ENCODE measurements at places on chromosomes 5 and 9. TPM values are rescaled to one million over a fixed set of nuclear protein-coding genes. Genes with fewer than 3 reads are reported as not detected.

Gene ZNF300
- total RNA-seq: 2.8 TPM

Gene SLC25A2
- 0.21 TPM for total RNA-seq

Gene IRX1
- not detected for total RNA-seq

DNA sequence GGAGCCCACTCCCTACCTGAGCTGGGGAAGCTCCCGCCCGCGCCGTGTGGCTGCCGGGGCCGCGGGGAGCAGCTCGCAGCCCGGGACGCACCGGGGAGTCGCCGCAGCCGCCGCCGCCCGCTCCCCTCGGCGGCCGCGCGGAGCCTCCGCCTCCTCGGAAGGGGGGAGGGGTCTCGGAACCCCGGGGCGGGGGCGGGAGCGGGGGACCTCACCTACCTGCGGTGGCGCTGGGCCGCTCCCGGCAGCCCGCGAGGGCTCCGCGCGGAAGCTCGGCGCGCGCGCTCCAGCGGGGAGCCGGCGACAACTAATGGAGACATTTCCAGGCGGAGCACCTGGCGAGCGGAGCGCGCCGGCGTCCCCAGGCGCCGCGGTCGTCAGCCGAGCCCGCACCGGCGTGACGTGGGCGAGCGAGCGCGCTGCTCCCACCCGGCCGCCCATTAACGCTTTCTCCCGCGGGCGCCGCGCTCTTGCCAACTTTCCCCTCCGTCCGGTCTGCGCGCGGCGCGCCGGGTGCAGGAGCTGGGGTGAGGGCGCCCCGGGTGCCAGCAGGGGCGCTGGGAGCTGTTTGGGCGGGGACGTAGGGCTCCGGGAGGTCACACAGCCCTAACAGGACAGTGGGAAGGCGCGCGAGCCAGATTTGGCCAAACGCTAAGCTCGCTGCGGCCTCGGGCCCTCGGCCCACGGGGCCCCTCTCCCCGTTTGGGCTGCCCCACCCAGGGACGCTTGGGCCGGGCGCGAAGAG is 4.3 kb upstream of the IRX4 start:
- DNase-seq: no peak

- no peak for DNase-seq
Observed at GRCh38 chr9:116877072-116877471, 190.0 kb downstream of the TRIM32 start.

DNA sequence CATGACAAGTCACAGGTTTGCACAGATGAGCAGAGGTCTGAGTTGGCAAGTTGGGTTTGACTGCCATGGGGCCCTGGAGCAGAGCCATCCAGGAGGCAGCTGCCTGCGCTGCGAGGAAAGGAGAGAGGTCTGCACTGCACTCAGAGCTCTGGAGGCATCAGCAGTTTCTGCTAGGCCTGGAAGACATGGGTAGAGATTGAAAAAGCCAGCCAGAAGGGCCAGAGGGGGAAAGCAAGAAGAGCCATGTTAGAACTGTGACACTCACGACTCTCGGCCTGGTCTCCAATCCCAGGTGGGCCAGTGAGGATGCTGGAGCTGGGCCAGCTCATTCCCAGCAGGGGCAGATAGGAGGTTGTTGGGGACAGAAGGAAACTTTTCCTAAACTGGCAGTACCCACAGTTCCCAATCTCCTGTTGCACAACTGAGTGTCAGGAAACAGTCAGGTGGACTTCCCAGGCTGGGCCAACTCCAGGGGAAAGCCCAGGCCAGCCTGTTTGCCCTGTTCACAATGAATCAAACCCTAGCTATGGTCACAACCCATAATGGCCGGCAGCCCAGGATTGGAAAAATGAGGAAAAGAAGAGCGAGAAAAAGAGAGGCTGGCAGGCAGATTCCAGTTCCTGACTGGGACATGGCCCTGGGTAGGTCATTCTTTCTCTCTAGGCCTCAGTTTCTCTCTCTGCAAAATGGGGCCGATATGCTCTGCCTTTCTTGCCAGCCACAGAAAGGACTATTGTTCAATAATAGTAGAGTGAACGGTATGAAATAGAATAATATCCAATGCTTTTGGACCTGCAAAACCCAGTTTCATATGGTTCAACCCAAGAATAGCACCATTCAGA is 7.8 kb upstream of the ORM1 start:
- no peak for DNase-seq

DNA sequence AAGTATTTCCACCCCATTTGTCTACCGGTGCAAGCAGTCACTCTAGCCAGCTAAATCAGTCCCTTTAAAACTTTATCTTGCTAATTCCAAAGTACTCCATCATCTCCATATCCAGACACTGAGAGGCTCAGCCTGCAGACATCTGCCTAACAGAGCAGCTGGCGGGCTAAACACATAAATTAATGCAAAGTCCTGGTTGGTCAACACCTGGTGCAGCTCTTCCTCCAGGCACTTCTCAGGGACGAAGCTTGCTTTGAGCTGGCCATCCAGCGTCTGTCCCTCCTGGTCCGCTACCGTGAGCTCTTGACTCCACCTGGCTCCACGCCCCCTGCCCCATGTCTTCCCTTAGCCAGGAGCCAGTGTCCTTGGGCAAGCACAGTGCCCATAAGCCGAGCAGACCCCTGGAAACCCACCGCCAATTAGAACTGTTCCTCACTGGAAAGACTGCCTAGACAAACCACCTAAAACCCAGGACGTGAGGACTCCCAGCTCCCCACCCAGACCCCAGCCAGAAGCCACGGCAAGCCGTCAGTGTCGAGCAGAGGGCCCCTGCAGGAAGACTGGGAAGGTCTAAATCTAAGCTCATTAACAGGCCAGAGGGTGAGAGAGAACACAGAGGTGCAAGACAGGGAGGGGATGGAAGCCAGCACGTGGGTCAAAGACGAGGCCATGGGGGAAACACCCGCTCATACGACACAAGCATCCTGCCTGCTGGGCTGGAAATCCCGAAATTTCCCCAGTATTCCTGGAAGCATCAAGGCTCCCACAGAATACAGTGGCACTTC is 120.0 kb downstream of the COL23A1 start:
- no peak for DNase-seq

- no peak for DNase-seq
Observed at GRCh38 chr9:97845130-97845529, 7.9 kb upstream of the FOXE1 start.

DNA sequence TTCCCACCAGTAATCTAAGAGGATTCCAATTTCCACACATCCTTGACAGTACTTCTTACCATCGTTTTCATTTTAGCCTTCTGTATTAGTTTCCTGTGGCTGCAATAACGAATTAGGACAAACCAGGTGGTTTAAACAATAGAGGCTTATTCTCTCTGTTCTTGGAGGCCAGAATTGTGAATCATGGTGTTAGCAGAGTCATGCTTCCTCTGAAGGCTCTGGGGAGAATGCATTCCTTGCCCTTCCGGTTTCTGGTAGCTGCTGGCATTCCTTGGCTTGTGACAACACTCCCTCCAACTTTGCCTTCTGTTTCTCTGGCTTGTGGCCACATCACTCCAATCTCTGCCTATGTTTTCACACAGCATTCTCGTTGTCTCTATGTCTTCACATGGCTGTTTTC is 23.5 kb downstream of the RIGI start:
- no peak for DNase-seq

GRCh38 chr5:55568654-55569512 is 34.1 kb upstream of the PLPP1 start:
- DNase-seq: no peak

DNA sequence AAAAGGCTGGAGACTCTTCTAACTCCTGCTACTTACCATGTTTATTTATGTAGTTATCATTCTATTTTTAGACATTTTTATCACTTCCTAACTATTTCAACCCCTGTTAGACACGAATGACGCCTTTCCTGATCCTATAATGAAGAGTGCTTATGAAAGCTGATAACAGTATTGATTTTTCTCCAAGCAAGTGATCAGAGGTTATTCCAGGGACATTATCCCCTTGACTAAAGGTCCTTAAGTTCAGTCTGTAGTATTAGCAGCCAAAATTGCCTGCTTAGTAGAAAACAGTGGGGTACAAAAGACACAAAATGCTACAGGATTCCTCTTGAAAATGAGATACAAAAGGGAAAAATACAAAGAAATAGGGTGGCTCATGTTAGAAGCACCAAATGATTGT is 235.6 kb downstream of the DNAH5 start:
- no peak for DNase-seq

GRCh38 chr5:90056911-90057705 is 352.4 kb downstream of the CETN3 start:
- DNase-seq: no peak

DNA sequence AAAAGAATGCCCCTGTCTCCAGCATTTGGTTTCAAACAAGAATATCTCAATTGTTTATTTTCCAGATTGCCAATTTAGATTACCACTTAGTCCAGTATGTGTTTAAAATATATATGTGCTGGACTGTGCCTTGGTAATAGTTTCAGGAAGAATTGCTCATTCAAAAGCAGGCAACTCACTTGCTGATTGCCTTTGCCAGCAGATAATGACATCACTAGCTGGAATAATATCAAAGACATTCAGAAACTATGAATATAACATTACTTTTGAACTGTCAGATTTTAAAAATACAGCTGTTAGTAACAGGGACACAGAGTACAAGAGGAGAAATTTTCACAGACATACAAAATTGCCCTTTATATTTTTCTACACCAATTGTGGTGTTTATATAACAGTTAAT is 96.0 kb upstream of the ITGA2 start:
- no peak for DNase-seq
